ENCODE measurements at places on chromosomes 4 and X.
A peak's percentile ranks its signal among the peaks of the same experiment; 100 is the strongest.

DNA sequence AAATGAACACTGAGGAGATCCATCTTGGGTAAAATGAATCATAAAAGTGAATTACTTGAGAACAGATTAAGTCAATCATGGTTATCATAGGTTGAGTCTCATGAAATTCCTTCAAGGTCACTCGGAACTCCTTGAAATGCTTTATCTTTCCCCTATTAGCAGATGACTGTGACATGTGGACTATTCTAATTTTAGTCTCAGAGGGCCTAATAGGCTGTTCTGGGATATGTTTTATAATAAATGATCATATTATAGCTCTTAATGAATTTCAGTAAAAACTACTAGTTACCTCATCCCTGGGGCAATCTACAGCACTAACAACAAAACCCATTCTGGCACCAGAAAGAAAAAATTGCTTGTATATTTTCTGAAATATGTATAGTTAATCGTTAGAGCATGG, 44.7 kb downstream of the SPATA4 start:
- no peak for DNase-seq

GRCh38 chr4:107896158-107896645, 35.1 kb upstream of the CYP2U1 start:
- no peak for DNase-seq

GRCh38 chr4:12723849-12724447, 760.2 kb downstream of the RAB28 start:
- DNase-seq = no peak

DNA sequence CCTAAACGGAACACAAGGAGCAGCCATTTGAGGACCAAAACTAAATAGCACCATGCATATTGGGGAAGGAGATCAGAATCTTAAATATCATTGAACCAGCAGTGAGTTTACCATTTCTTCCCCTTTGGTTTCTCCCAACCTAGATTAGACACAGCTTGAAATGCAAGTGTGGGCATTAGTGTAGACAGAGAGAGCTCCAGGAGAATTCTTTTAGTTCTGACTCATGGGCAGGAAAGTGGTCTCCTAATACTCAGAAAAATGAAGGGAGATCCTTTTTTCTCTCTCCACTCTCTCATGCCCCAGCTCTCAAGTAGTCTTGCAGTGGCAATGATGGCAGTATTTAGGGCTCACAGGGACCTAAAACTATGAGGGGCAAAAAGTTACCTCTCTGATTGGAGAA, 567.9 kb downstream of the INPP4B start:
- DNase-seq = no peak

GRCh38 chr4:57249083-57249482, 138.9 kb upstream of the IGFBP7 start:
- DNase-seq = no peak

DNA sequence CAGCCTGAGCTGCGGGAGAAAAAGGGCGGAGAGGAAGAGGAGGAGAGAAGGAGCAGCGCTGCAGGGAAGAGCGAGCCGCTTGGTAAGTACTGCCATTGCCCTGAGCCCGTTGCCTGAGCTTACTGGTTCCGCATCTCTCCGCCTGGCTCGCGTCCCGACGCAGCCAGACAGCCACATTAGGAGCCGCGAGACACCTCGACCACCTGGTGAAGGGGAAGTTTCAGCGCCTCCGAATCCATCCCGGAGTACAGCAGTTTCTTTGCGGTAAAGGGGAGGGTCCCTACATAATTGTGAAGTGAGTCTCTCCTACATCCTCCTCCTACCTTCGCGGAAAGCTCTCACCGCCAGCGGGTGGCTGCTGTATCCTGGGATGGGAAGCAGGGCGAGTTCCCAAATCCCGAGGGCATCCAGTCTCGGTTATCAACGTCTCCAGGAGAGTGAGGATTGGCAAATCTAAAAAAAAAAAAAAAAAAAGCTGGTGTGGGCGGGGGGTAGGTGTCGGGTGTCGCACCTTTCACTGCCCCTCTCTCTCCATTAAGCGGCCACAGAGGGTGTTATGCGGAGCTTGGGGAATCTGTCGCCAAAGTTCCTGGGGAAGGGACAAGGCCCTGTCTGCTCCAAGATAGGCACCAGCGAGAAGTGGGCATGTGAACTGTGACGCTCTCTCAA, 7.9 kb downstream of the TBX22 start:
- DNase-seq = no peak

- DNase-seq = no peak
These were observed 52.0 kb upstream of the TMSB15B start for GRCh38 chrX:103910430-103910829.

- DNase-seq = no peak
These were observed 81.8 kb downstream of the MID1IP1 start for GRCh38 chrX:38882894-38883626.

DNA sequence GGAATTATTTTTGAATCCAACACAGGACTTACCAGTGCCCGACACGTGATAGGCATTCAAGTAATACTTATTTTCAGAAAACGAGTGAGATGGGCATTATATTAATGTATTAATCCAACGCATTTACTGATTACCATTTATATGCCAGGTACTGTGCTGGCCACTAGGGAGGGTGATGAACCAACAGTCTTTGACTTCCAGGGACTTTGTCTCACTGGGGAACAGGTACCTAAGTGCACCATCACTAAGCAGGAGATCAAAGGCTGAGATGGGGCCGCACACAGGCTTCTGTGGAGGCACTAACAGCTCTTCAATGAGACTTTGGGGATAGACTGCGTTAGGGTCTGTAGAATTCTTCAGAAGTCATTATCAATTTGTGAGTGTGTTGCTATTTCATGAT, 5.7 kb upstream of the TADA2B start:
- no peak for DNase-seq

GRCh38 chr4:75699299-75699698, 25.1 kb upstream of the USO1 start:
- no peak for DNase-seq

- DNase-seq = no peak
These were observed 347.1 kb downstream of the FBXW7 start for GRCh38 chr4:152188801-152189200.

DNA sequence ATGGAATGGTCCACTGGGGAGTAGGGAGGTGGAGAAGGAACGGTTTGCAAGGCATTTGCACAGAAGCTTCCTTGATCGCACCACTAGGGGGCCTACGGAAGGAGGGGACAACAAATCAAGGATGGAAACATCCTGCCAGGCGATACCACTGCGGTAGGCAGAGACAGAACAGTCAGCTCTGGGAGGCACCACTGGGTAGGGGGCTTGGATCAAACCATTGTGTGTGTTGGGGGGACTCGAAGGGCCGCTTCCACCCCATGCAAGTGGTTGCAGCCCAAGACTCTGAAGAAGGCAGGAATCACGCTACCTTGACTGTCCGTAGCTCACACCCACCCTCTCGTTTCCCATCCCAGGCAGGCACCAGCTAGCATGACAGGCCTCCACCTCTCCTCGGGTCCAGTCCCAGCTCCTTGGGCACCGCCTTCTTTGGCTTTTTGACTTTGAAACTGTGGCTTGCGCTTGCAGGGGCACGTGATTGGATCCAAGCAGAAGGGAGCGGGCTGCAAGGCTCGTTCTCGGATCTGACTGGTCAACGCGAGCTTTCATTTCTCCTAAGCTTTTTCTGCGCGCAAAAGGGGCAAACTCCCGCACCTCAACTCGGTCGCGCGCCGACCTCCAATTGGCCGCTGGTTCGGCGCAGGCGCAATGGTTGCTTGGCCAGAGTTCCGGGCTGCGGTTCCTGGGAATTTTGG, 28.4 kb downstream of the GAGE1 start:
- DNase-seq = peak; percentile 7
